ENCODE measurements at places on chromosomes 1 and 21. TPM values are rescaled to one million over a fixed set of nuclear protein-coding genes. Genes with fewer than 3 reads are reported as not detected.
A peak's percentile ranks its signal among the peaks of the same experiment; 100 is the strongest.

The FALEC gene
- total RNA-seq: not detected

The LEFTY2 gene
- 2.6 TPM for total RNA-seq

The CNR2 gene
- total RNA-seq: not detected

The CBR3 gene
- 59.2 TPM for total RNA-seq

DNA sequence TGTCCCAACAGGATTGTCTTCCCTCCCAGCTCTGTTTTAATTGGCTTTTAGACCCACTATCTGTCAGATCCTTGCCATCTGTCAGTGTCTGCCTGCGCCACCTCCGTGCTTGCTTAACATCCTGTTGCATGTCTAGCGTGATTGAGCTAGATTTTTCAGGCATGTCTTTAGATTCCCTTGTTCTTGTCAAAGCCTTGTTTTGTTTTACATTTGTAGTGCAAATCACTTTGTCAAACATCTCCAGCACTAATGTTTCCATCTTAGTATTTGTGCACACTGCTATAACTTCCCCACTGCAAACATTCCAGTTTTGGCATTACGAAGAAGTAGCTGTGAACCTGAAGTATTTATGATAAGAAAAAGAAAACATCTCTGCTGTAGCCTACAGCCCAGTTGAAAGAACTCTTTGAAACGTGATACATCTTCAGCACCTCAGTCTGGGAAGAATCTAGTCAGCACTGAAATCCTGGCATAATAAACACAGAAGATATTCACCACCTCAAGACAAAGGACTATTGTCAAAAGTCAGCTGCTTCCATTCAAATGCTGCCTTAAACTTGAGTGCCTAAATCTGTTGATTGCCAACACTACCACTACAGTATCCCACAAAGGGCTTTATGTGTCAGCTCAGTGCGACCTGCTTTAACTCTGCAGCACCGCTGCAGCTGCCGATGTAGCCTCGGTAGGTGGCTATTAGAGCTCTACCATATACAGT is 105.0 kb downstream of the FNBP1L start:
- no peak for DNase-seq
- H3K4me3 ChIP-seq: no peak overlapping the region
- peak overlapping the region; percentile 13 for H3K27ac ChIP-seq
- H3K27me3 ChIP-seq: no peaks in the 10 kb centered on the region
- peaks cover 12% of the 10 kb centered on the region for H3K36me3 ChIP-seq

- H3K36me3 ChIP-seq: no peaks in the 10 kb centered on the region
- no peak for DNase-seq
- H3K27ac ChIP-seq: no peak overlapping the region
- no peaks in the 10 kb centered on the region for H3K4me1 ChIP-seq
Measured at GRCh38 chr1:70475023-70475422, 64.0 kb downstream of the CTH start.

GRCh38 chr1:18727956-18728355 is 97.3 kb downstream of the PAX7 start:
- no peaks in the 10 kb centered on the region for H3K36me3 ChIP-seq
- H3K4me3 ChIP-seq: no peak overlapping the region
- H3K4me1 ChIP-seq: no peaks in the 10 kb centered on the region
- DNase-seq: no peak
- H3K27me3 ChIP-seq: no peaks in the 10 kb centered on the region

- no peak overlapping the region for H3K27ac ChIP-seq
- DNase-seq: no peak
- H3K4me3 ChIP-seq: no peak overlapping the region
- peaks cover 20% of the 10 kb centered on the region for H3K4me1 ChIP-seq
Measured at GRCh38 chr1:54975356-54976108, 4.9 kb upstream of the TMEM61 start.

All from ascending aorta (tissue), 2 donors.